ENCODE measurements at places on chromosomes 4 and X. TPM values are rescaled to one million over a fixed set of nuclear protein-coding genes. Genes with fewer than 3 reads are reported as not detected.

VAMP7 gene
- 40.3 TPM for total RNA-seq

BANK1 gene
- total RNA-seq = 1.1 TPM

SATL1 gene
- not detected for total RNA-seq

DNA sequence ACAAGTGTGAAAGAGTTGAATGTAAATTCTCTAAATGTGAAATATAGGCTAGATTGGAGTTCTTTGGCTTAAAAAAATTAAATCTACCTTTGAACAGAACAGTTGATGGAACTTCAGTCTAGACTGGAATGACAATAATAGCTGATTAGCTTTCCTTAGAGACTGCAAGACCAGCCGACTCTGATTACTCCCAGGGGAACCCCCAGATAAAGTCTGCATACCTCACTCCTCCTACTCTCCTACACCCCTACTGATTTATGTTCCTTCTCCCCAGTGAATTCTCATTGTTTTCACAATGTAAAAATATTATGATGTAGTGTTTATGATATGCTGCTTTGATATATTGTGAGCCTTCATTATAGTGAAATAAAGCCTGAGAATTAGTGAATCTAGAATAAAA, 241.3 kb downstream of the CFAP299 start:
- no peak for DNase-seq

GRCh38 chr4:137283737-137284136, 248.6 kb downstream of the PCDH18 start:
- DNase-seq = no peak

DNA sequence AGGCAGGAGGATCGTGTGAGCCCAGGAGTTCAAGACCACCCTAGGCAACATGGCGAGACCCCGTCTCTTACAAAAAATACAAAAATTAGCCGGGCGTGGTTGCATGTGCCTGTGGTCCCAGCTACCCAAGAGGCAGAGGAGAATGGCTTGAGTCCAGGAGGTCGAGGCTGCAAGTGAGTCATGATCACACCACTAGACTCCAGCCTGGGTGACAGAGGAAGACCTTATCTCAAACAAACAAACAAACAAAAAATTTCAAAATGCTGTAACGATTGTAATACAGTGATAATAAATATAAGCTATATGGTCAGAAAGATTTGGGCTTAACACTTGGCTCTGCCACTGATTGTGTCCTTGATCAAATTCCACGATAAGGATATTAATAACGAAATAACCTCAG, 24.2 kb downstream of the SLC25A4 start:
- peak; percentile 26 for DNase-seq

- no peak for DNase-seq
Measured at GRCh38 chr4:186709517-186709916, 14.1 kb downstream of the FAT1 start.
